ENCODE measurements at places on chromosomes 6 and 20.

- DNase-seq, result peak; percentile 84
Measured at GRCh38 chr6:108841377-108841855, 6.8 kb upstream of the ARMC2 start.

DNA sequence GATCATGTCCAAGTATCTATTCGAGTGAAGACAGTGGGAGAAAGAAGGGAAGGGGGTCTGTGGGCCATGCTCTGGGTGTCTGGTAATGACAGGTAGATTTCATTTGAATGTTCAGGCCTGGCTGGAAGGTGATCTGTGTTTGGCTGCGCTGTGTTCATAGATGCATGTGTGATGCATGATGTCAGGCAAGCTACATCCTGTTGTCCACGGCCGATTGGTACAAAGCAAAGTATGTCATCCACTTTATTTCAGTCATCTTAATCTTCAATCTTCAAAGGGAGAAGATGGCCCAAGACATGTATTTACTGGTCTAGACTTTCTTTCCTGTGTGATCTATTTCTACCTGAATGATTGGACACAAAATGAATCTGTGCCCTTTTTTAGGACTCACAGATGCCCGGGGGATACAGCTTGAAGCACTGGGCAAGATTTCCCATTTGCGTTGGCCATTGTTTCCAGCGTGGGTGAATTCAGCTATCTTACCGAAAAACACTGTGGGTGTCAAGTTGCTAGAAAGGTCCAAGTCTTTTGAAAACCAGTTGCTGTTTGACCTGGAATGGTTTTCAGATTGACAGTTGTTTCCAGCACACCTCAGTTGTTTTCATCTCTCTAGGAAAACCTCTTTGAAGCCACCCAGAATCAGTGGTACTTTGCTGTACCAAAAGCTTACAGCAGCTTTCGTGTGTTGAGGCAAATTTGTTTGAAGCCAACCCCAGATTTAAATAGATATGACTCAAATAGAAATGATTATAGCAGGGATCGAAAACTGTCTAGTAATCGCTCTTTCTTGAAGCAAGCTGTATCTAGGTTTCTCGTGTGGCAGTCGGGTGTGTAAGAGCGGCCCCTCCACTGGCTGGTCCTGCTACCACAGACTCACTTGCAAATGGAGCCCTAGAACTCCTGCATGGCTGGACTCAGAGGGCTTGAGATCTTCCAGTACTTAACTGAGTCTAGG is 27.2 kb downstream of the DUSP22 start:
- DNase-seq, result no peak

DNA sequence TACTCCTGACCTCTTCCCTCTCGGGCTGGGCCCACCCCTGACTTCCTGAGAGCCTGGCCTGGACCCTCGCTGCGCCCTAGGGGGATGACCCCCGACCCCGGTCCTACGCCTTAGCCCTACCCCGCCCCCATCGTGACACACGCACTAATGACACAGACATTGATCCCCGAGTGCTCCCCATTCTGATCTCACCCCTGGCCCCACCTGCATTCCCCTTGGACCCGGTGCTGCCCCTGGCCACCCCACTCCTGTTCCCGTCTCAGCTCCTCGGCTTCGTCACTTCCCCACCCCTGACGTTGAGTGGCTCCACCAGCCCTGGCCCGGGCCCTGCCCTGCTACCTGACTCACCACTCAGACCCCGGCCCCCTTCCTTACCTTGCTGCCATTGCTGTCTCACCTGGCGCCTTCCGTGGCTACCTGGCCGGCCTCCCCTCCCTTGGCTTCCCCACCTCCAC is 12.1 kb downstream of the RBCK1 start:
- no peak for DNase-seq

GRCh38 chr20:42646250-42646649 is 543.5 kb downstream of the PTPRT start:
- no peak for DNase-seq

DNA sequence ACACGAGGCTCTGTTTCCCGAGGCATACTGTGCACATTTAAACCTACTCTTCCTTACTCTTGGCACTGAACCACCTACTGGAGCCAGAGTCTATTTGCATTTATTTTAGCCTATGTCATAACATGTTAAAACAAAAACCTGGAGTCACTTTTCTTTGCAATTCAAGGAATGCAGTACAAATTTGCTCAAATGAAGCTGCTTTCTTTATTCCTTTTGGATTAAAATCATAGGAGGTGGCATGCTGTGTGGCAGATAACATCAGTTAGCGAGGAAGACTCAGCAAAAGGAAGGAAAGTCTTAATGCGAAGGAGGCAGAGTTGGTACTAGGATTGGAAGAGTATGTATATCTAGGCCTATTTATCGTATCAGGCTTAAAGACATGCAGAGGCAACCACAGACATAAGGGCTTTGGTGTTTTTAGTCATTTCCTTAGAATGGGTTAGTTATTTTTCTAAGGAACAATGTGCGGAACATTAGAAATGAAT is 92.9 kb downstream of the SAMD3 start:
- DNase-seq, result no peak

DNA sequence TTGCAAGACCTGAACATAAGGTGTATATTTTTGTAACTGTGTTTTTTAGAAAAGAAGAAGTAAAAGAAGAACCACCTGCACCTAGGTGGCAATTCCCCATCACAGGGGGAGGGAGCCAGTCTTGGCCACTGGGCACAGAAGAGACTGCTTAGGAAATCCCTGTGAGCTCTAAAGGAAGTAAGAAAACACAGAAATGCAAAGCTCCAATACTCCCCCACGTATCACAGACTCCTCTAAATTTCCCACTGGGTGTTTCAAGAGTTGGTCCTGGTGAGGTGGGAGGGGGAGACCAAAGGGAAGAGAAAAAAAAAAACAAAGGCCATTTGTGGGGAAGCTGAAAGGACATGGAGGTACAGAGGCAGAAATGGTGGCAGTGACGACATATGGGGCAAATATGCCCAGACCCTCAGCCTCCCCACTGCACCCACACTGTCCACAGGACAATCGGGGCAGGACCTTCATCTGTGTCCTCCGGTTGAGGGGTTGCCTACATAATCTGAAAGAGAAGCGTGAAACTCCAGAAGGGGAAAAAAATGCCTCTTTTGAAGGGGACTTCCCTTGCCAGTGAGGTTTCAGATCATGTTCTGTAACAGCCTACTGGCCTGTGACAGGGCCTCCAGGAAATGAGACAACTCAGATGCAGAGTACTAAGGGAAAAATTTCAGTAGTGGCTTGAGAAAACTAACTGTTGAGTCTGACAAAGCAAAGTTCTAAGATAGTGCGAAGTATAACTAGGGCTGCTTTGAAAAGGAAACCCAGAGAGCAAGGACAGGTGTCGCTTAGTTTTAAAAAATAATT is 226.2 kb upstream of the MARCKS start:
- peak; percentile 99 for DNase-seq

- DNase-seq, result no peak
Measured at GRCh38 chr6:154893917-154894316, 101.2 kb upstream of the TIAM2 start.

GRCh38 chr20:23179766-23180403 is 93.8 kb upstream of the CD93 start:
- no peak for DNase-seq

DNA sequence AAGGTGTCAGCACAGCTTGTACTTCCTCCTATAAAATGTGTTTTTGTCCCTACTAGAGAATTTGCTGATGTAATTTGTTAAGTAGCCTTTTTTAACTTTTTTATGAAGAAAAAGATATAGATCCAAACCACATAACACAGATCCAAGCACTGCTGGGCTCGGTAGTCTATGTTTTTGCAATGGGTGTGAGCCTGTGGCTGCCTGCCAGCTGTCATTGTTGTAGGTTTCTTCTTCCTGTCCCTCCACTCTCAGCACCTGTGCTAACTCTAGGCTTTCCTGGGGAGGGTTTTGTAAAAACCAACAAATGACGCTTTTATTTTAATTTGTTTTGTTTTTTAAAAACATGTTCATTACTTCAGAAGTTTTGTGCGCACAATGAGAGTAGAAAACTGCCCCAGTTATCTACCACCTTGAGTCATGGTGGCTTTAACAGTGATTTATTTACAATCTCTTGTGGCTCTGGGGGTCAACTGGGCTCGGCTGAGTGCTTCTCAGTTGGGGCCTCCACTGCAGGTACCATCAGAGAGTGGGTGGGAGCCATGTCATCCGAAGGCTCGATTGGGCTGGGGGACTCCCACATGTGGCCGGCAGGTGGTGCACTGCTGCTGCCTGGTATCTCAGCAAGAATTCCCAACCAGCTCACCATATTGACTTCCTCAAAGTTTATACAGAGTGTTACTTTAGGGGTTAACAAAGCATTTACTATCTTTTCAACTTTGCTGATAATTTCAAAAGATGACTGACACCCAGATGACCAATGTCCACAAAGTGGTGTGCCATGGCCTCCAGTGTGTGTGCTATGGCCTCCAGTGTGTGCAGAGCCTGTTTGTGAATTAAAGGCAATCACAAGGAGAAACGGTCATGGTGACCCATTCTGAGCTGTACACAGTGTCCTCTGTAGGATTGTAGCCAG is 3.0 kb upstream of the CCR6 start:
- no peak for DNase-seq

- DNase-seq, result no peak
Measured at GRCh38 chr6:121691126-121691551, 255.7 kb downstream of the GJA1 start.

DNA sequence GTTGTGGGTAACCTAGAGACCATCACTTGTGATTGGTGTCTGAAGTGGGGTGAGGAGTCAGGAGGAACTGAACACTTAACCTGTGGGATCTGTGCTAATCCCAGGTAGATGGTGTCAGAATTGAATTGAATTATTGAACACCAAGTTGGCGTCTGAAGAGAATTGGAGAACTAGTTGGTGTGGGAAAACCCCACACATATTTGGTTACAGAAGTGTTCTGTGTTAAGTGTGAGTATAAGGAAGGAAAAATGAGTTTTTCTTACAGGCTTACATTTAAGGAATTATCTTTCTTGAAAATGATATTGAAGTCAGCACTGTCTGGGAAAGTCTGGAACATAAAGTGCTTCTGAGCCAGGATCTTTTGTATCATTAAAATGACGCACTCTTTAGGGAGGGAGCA is 182.9 kb upstream of the ECI2 start:
- DNase-seq, result peak; percentile 43

DNA sequence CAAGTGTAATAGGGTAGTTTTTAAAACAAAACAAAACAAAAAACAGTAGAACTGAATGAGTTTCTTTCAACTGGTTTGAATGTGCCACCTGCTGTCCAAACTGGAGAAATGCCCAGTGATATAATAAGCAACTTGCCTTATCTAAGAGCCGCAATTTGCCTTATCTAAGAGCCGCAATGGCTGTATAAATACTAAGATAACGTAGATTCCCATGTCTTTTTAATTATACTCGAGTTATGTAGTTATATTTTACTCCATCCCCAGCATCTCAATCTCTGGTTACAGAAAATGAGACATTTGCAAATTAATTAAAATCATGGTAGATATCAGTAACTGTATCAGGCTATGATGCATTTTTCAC is 67.2 kb downstream of the RPP40 start:
- peak; percentile 45 for DNase-seq

- peak; percentile 34 for DNase-seq
Measured at GRCh38 chr6:125808060-125808459, 17.3 kb downstream of the NCOA7 start.

GRCh38 chr20:12173347-12174012 is 255.8 kb downstream of the BTBD3 start:
- no peak for DNase-seq

- peak; percentile 82 for DNase-seq
Measured at GRCh38 chr6:16305246-16305725, 66.9 kb downstream of the GMPR start.

DNA sequence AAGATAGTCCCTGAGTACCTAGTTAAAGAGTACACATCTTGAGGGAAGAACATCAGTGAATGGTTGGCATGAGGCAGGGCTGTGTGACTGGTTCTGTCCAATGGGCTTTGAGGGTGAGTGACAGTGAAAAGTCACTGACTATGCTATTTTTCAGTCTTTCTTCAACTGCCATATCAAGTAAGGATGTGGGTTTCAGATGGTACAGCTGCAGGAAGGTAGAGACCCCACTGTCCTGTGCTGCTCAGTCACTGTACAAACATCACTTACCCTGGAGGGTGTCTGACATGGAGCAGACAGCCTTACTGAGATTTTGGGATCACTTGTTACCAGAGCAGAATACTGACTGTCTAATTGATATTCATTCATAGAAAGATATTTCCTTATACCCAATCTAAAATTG is 115.3 kb upstream of the ASCC3 start:
- DNase-seq, result no peak

DNA sequence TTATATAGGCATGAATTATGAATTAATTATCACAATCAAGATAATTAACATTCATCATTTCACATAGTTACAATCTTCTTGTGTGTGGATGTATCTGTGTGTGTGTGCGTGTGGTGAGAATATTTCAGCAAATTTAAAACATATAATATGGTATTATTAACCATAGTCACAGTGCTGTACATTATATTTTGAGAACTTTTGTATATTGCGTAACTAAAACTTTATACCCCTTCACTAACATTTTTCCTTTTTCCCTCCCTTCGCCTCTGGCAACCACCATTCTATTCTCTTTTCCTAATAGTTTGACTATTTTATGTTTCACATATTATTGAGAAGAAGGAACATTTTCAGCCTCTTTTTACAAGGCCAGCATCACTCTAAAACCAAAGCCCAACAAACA is 176.8 kb downstream of the HTR1B start:
- no peak for DNase-seq

GRCh38 chr6:109202409-109203264 is 107.3 kb downstream of the CEP57L1 start:
- DNase-seq, result no peak

GRCh38 chr6:25046942-25047341 is 111.2 kb upstream of the RIPOR2 start:
- DNase-seq, result peak; percentile 87

GRCh38 chr20:19885939-19886660 is 128.0 kb downstream of the RIN2 start:
- no peak for DNase-seq

GRCh38 chr20:57361517-57361916 is 10.5 kb downstream of the RAE1 start:
- no peak for DNase-seq

- no peak for DNase-seq
Measured at GRCh38 chr20:56987986-56988385, 278.5 kb downstream of the BMP7 start.

- no peak for DNase-seq
Measured at GRCh38 chr6:14228571-14228970, 111.0 kb downstream of the CD83 start.

DNA sequence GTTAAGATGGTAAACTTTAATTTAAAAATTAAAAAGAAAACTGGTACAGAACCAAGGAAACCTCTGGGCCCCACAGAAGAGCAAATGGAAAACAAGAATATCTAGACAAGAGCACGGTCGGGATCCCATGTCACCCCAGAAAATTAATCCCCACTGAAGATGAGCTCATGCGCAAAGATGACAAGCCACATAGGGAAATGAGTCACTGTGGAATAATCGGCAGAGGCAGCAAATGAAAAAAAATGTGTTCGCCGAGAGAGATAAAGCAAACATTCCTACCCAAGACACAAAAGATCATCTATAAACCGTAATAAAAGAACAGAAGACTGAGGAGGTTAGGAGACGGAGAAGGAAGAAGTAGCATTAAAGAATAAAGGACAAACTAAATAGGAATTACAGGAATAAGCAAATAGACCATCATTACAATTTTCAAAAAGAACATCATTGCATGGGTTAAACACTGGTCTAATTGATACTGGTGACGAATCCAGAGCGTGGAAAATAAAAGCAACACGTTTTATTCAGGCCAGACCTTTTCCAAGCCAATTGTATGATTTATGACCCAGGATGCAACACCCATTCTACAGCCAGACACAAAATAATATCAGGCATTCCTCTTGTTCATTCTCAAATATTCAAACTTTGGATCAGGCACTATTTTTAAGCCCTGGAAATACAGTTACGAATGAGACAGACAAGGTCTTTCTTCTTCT is 138.0 kb upstream of the ARID1B start:
- DNase-seq, result no peak

- DNase-seq, result no peak
Measured at GRCh38 chr20:15582146-15582760, 991.0 kb downstream of the KIF16B start.

Data from inflammatory macrophage treated with lipopolysaccharide for 1 hour (primary cell).